ENCODE measurements at places on chromosomes 2 and 18.

GRCh38 chr2:100126897-100127401 is 15.4 kb downstream of the AFF3 start:
- no peak for DNase-seq

DNA sequence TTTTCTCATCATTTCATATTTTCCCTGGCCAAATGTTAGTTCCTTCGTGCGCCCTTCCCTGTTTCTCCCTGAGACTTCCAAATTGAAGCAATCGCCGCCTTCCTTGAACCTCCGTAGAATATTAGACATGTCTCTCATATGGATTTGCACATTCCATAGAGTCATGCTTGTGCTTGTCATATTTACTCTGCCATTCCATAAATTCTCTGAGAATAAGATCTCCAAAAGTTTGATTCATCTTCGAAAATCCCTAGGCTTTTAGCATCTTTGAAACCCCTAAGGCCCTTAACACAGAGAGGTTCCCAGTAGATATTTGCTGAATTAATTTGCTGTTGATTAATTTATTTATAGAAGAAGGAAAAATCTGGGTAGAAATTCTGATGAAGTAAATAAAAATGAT is 202.2 kb upstream of the PIK3C3 start:
- no peak for DNase-seq

DNA sequence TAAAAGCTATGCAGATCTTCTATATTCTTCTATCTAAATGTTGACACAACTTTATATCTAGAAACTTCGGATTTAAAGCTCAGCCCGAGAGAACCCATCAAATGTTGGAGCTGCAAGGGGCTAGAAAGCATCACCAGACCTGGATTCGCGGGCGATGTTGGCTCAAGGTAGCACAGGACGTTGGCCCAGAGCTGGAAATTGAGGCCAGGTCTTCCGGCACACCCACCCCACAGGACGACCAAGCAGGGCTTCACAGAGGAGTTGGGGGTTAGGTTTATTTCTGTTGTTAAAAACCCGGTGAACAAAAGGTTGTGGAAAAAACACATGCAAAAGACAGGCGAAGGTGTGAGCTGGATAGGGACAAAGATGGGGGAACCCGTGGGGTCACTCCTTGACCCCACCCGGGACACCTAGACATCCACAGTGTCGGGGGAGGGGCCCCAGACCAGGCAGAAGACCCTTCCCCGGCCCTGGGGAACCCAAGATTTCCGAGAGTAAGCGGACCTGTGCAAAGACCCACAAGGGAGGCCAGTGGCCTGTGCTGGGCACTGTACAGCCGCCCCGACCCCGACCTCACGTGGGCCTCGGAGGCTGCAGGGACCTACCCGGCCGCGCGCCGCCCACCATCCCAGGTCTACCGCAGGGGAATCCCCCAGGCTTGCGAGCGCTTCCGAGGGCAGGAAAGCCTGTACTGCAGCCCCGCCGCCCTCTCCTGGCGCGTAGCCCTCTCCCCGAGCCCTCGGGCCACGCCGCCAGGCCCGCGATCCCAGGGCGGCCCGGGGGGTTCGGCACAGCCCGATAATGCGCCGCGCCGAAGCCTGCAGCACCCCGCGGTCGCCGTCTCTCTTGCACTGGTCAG is 1.8 kb upstream of the AGBL5 start:
- DNase-seq = no peak

GRCh38 chr2:120401275-120402066 is 55.5 kb downstream of the INHBB start:
- DNase-seq = no peak

GRCh38 chr2:230671117-230671516 is 41.5 kb upstream of the CAB39 start:
- DNase-seq = no peak

DNA sequence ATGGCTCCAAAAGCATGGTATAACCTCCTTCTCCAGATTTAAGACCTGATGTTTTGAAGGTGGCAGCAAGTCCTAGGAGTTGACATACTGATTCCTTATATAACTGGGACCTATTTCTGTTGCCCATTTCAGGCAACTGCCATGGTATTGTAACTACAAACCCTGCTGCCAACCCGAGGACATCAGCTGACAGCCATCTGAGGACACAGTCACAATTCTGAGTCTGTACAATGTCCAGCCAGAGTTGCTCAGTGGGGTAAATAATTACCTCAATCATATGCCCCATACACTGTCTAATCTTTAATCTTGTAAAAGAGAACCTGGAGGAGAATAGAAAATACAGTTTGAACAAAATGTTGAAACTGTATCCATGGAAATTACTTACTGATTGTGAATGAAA is 8.7 kb upstream of the GAREM2 start:
- DNase-seq = no peak

GRCh38 chr2:127096280-127096679 is 10.7 kb downstream of the BIN1 start:
- DNase-seq = no peak
